ENCODE measurements at places on chromosomes 3 and 15. TPM values are rescaled to one million over a fixed set of nuclear protein-coding genes. Genes with fewer than 3 reads are reported as not detected.

The ILDR1 gene
- total RNA-seq, result not detected

The TBC1D2B gene
- 17.6 TPM for total RNA-seq

The SCG5 gene
- total RNA-seq, result 1.9 TPM

The NME9 gene
- not detected for total RNA-seq

The NFKBIZ gene
- total RNA-seq, result 8.5 TPM

The CDHR4 gene
- 0.12 TPM for total RNA-seq

The CCDC33 gene
- 7.5 TPM for total RNA-seq

The ARL6 gene
- 4.8 TPM for total RNA-seq

The FAM227B gene
- 1.2 TPM for total RNA-seq

The CDCP1 gene
- total RNA-seq, result 6.5 TPM

The APOD gene
- 1.8 TPM for total RNA-seq

The ATXN7 gene
- total RNA-seq, result 4.4 TPM

The LSMEM2 gene
- not detected for total RNA-seq

The TSC22D2 gene
- total RNA-seq, result 17.2 TPM

The SI gene
- total RNA-seq, result not detected

The SLC12A6 gene
- total RNA-seq, result 3.5 TPM

The TRH gene
- not detected for total RNA-seq

The GALNT15 gene
- 0.06 TPM for total RNA-seq

The KNG1 gene
- not detected for total RNA-seq
